ENCODE measurements at places on chromosomes 2 and 18.

GRCh38 chr2:173819852-173820251 is 145.3 kb downstream of the SP3 start:
- no peak for DNase-seq

DNA sequence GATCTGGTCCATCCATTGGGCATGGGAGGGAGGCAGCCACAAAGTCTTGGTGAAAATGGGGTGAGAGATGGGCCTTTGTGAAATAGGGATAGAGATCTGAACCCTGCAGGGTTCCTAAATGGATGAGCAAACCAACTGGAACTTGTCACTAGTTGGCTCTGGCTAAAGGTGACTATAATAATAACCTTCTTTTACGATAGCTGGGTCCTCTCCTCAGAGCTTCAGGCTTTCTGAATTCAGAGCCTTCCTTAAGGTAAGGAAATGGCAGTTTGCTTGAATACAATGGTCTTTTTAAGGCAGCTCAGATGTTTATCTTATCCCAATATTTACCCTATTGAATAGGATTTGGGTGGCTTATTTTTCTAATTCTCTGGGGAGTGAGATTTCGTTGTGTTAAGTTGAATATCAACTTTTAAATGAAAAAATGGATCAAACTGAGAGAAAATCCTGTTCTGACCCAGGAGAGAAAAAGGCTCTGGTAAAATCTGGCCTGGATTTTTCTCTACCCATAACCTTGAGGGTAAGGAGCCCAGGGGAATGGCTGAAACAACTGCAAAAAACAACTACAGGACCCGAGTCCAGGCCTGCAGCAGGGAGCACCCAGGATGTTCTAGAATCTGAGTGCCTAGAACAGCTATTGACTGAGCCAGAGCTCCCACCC is 61.1 kb upstream of the CXCR4 start:
- DNase-seq, result no peak

- no peak for DNase-seq
Observed at GRCh38 chr2:101145406-101145805, 5.8 kb downstream of the TBC1D8 start.

- no peak for DNase-seq
Observed at GRCh38 chr2:156352911-156353310, 20.4 kb upstream of the NR4A2 start.

DNA sequence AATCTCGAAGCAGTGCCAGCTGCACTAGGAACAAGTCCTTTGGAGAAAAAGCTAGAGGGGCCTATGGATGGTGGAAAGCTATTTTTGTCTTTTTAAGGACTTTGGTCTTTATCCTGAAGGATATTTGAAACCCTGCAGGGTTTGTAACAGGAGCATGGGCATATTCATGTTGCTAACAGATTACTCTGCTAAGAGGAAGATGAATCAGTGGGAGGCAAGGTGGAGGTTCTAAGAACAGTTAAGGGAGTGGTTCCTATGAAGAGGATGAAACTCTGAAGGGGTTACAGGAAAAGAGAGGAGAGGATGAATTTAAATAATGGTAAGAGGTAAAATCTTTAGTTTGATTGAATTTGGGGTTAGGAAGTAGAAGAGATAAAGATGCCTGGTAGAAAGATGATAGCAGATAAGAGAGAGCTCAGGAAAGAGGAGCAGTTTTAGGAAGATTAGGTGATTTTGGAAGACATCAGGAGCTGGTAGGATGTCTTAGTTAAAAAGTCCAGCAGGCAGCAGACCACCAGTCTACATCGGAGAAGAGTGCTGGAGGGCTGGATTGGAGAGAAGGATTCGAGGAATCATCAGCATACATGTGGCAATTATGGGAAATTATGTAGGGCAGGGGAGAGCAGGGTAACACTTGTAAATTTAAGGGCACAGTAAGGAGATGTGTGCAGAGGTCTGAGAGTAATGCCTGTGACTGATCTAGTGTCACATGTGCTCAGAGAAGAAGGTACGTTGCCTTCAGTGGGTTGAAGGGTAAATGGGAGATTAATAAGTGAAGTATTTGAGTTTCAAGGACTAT is 39.3 kb upstream of the C1GALT1C1L start:
- DNase-seq, result no peak

DNA sequence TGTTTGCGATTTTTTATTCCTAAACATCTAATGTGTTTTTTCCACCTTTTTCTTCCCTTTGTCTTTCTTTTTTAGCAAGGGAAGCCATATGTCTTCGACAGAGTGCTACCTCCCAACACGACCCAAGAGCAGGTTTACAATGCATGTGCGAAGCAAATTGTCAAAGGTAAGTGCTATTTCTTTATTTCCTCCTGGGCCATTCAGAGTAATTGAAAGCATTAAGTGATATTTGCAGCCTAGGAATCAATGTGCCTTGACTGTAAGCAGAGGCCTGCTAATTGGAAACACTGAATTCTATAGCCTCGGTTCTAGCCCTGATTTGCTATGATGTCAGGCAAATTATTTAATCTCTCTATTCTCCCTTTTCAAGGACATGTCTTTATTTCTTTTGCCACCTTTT is 47.0 kb downstream of the KIF5C start:
- no peak for DNase-seq

DNA sequence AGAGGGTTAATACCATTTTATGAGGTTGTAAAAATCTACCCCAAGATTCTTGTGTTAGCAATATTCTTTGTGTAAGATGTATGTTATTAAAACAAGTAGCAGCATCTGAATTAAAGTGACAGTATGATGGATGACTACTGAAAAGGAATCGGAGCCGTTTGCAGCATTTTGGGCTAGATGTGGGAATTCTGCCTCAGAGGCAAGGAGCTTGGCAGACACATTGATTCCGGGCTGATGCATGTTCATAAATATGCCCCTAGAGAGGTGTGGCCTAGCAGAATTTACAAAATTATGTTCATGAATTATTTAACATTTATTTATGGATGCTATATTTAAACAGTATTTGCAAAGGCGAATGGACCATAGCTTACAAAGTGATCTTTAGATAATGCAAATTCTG is 389.0 kb upstream of the ETAA1 start:
- DNase-seq, result no peak

- no peak for DNase-seq
Observed at GRCh38 chr2:67268797-67269196, 128.3 kb upstream of the ETAA1 start.

DNA sequence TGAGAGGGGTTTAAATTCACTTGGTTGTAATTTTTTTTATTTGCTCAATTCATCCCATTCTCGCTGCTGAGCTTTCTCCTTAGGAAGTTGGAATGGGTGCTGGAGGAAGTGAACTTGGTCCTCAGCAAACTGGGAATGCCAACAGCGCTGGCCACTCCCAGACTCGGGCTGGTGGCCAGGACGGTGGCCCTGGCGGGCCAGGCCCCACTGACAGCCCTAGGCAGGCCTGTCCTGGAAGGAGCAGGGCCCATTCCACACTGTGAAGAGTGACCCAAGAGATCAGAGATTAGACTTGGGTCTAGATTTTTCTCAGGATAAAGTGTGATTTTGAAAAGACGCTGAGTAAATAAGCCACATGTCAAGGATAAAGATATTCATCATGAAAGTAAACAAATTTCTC is 132.7 kb downstream of the HDAC4 start:
- no peak for DNase-seq

GRCh38 chr18:36078751-36079529 is 11.6 kb upstream of the RPRD1A start:
- no peak for DNase-seq

DNA sequence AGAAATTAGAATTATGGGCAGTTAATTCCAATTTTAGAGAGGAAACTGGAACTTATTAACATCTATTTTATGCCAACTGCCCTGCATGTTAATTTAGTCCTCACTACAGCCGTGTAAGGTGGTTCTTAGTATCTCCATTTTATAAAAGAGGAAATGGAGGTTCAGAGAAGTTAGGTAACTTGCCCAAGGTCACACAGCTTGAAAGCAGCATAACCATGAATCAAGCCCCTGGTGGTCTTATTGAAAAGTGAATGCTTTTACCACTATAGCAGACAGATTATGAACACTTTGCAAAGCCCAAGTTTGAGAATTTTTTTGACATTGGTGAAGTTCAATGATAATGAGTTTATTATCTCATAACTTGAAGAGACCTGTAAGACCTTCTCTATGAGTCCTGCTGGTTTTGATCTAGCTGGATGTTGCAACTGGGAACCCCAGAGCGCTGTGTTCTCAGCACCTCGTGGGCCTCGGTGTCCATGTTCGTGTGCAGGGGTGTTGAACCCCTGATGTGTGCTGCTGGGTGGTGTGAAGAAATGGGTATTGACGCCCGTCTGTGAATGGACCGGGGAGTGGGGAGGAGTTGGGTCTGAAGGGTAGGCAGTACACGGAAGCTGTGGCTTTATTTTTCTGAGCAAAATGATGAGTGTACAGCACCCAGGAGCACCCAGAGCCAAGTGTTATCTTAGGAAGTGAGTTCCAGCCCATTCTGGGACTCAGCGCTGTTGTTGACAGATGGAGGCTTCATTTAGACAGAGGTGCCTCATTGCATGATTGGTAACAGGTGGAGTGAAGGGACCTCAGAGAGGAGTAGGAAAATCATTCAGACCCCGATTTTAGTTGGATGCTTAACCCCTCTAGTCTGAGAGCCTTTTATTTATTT is 9.7 kb downstream of the GREB1 start:
- no peak for DNase-seq

- no peak for DNase-seq
Observed at GRCh38 chr2:132640116-132640515, 29.9 kb downstream of the LYPD1 start.

- DNase-seq, result no peak
Observed at GRCh38 chr2:138071720-138072719, 107.7 kb downstream of the HNMT start.

- DNase-seq, result no peak
Observed at GRCh38 chr2:149782572-149782971, 195.0 kb upstream of the MMADHC start.

- DNase-seq, result no peak
Observed at GRCh38 chr2:221203856-221204255, 368.2 kb downstream of the EPHA4 start.

- no peak for DNase-seq
Observed at GRCh38 chr2:120189189-120189588, 34.0 kb downstream of the TMEM185B start.

DNA sequence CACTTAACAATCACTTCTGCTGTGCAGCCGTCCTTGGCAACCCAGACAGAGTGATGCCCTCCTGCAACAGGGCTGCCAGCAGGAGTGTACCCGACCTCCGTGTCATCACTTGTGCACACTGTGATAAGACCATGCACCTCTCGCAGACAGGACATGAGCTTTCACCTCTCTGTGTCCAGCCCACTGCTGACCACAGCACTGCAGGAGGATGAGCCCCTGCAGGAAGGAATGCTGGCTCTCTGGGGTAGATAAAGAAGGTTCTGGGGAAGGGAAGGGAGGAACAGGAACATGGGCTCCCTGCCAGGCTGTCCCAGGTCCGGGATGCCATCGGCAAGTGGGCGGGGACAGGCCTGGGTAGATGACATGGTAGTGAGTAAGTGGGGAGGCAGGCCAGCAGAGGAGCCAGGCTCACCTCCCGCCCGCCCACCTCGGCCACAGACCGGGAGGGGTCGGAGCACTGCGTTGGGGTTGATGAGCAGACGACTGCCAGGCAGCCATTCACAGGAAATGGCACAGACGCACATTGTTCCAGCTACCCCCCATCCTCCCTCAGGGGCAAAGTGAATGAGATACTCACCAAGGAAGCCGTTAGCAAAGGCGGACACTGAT is 18.6 kb upstream of the COL6A3 start:
- DNase-seq, result peak; percentile 69

- no peak for DNase-seq
Observed at GRCh38 chr2:35787302-35788031, 568.1 kb upstream of the CRIM1 start.

DNA sequence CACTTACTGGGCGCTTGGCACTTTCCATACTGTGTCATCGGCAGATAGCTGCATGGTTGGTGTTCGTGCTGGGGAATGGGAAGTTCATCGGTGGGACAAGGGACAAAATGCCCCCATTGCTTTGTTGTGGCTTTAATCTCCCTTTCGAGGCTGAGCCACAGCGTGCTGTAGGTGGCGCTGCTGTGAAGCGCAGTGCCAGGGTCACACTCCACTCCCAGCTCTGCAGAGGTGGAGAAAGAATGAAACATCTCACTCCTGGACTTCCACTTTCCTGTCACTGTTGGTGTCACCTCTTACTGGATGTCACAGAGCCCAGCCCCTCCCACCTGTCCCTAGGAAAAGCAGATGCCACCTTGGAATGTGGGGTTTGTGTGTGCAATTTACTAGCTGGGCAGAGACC is 8.7 kb downstream of the TYMS start:
- no peak for DNase-seq

DNA sequence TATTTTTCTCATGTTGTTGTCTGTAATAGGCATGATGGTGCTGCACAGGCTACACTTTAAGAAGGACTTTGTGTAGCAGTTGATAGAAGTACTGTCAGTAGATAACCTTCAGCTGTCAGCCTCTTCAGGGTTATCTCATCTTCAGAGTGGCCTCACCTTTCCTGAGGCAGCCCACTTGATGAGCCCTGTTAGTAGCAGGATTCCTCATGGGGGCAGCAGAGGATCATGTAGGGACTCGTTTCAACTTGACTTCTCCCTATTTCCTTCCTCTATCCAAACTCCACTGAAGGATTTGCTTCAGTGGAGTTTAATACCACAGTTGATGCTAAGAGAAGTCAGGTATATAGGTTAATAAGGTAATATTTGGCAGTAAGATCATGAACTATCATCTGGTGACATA is 530.3 kb upstream of the FSIP2 start:
- DNase-seq, result no peak

DNA sequence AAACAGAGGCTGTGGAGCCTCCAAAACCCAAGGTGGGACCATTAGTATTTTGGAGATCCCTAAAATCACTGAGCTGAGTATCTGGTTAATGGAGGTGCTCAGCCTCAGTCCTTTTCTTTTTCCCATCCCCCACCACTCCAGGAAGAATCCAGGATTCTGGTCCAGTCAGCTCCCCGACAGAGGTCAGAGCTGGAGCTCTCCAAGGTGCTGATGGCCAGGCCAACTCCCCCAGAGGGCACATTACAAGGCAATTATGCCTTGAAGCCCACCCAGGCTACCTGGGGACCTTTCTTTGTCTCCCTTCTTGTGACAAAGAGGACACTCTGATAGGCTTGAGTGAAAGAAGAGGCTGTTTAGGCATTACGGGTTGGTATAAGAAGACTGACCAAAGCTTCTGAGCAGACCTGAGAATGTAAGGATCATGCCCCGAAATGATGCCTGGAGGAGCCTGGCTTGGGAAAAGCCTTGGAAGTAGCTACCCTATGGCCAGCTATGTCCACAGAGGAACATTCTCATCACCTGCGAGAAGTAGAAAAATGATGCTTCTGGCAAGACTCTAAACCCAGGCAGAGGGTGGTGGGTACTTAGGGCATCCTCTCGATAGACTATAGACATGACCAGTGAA is 102.5 kb upstream of the LDAH start:
- no peak for DNase-seq

GRCh38 chr2:207767461-207768167 is 2.1 kb downstream of the FZD5 start:
- no peak for DNase-seq
